Bone marrow (tissue), 2 donors: ENCODE measurements at places on chromosomes 1 and 21.
A peak's percentile ranks its signal among the peaks of the same experiment; 100 is the strongest.

DNA sequence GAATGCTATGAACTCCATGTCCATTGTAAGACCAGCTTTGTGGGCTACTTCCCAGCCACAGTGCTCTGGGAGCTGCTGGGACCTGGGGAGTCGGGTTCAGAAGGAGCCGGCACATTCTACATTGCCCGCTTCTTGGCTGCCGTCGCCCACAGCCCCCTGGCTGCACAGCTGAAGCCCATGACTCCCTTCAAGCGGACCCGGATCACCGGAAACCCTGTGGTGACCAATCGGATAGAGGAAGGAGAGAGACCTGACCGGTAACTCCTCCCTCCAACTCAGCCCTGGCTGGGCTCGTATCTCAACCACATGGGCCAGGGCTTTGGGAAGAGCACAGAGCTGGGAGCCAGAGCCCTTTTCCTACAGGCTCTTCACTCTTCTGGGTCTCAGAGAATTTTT lies 15.4 kb downstream of the MOV10 start:
- DNase-seq = no peak

GRCh38 chr1:226638608-226639007 lies 90.0 kb downstream of the STUM start:
- no peak for DNase-seq

DNA sequence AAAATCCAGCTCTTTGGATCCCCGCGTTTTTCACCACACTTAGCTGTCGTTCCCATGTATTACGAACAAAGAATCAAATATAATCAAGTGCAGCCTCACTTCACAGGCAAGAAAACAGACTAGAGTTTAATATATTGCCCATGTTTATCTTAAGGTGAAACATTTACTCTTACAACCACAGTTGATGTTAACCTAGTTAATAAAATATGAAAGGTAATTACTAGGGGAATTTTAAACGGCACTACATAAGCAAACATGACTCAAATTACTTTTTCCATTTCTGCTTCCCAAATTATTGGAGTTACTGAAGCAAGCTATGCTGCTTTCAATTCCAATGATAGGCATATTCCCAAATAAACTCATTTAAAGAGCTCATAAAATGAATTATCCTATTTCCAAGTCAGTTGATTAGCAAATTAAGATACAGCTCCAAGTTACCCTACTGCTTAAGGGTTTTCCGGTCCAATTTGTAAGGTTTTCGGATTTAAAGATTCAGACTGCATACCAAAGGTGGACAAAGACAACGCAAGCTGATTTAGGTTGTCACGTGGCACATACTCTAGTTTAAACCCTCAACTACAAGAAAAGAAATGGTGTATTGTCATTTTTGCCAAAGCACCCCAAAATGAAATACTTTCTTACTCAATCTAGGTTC lies 5.9 kb downstream of the COX20 start:
- DNase-seq = no peak

DNA sequence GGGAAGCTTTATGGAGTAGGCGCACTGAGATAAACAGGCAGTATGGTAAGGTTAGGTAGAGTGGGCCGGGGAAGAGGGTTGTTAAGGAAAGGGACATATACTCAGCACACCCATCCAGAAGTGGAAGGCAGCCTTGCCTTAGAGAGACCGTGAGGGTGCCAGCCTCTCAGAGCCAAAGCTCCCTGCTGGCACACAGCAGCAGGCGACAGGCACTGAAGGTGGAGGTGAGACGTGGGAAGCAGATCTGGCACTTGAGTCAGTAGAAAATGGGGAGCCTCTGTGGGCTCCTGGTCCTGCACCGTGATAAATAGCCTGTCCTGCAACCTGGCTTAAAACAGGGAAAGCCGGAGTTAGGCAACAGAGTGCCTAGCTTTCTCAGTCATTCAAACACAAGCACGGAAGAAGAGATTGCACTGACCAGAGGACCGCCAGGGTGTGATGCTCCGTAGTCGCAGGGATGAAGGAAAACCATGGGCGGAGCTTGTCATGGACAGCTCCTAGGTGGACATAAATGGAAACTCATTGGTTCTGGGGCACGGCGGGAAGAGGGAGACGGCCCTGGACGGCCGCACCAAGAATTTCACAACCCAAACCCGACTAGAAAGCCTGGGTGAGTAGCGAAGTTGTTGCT lies 15.5 kb downstream of the KCNK1 start:
- no peak for DNase-seq

DNA sequence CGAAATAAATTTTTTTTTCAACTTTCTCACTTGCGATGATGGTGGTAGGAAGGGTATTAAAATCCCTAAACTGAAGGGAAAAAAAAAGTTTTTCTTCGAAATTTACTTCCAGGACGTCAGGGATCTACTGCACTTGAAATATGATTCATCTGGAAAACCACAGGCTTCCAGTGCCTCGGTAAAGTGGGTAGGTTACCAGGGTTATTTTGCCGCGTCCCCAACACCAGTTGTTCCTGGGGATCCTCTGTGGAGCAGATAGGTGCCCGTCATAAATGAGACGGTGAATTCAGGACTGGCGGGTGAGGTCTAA lies 773 bp downstream of the RABIF start:
- no peak for DNase-seq

DNA sequence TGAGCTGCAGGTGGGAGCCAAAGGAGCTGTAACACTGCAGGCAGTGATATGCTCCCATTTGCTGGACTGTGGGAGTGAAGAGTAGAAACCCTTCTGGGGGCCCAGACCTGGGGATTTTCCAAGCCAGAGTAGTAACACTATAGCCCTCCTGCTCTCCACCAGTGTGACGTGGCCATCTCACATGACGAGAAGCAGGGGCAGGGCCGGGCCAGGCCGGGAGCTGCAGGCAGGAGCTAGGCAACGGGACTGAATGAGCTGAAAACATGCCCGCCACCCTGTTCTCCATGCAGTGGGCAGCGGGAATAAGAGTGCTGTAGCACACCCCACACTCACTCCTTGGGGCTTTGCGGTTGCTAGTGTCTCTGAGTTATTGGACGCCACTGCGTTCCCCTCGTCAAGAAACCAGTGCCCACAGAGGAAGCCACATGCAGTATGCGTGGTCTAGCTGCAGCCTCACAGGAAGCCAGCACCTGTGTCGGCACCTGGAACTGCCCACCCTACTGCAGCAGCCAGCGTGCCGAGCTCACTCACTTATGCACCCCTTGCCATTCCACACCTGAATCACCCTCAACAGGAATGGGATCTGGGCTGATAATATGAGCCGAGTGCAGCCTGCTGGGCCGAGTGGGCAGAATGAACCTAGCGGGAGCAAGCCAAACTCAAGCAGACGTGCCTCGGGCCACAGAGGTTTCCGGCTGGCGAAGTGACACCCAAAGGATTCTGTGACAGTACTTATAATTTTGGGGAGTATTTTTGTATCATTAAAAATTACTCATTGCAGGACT lies 1389.6 kb downstream of the KCNT2 start:
- DNase-seq = no peak

DNA sequence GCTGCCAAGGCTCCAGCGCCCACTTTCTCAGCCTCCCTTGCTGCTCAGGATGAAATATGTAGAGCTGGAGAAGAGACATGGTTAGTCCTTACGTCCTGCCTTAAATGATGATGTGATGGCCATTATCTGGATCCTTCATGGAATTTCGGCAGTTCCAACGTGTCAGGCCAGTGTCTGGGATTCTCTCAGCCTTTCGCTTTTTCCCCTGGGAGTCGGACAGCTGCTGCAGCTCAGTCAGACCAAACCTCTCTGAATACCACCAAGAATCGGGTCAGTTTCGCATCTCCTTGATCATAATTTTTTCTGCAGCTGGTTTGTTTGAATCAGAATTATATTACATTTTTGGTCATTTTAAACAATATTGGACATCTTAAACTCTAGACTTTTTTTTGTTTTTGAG lies 22.3 kb upstream of the KLHDC8A start:
- DNase-seq = no peak

DNA sequence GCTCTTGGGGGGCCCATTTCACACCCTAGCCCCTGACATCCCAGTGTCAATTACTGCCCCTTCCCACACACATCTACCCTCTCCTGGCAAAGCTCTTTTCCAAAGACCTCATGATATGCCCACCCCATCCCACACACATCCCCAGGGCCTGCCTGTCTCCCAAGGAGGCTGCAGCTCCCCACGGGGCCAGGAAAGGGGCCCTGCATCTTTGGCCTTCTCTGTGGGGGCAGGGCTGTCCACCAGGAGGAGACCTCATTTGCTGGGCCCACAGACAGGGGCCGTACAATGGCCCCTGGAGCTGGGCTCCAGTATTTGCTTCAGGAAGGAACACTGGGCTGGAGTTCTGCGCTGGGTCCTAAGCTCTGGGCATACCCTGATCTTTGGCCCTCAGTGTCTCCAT lies 65.6 kb upstream of the RUNX3 start:
- DNase-seq = no peak

DNA sequence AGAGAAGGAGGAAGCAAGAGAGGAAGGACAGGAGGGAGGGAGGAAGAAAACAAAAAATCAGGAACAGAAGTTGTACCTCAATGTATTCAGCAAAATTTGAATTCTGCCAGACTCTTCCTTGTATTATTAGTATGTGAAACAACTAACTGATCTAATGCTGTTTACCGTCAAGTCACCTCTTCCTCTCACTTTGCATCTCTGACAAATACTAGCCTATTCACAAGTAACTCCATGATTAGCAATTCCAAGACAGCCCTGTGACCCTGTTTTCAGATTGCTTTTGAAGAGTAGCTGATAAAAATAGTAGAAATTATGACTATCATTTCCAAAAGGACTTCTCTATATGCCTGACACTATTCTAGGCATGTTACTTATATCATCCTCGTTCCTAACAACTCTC lies 445.4 kb downstream of the NEGR1 start:
- DNase-seq = no peak

DNA sequence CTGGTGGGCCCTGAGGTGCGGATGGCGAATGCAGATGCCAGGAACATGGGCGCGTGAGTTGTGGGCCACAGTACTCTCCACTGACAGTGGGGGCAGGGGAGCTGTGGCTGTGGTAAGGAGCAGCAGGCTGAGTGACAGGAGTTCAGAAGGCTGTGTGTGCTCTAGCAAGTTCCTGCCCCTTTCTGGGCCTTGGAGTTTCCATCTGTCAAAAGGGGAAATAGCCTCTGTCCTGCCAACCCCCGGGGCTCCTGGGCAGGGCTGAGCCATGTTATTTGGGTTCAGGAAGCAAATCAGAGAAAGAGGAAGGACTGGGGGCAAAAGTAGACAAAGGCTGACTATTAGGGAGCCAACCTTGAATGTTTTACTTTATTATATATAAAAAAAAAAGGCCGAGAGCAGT lies 19.5 kb upstream of the MFN2 start:
- DNase-seq = peak; percentile 50

- no peak for DNase-seq
Observed at GRCh38 chr1:84107955-84108354, 36.1 kb upstream of the PRKACB start.

- DNase-seq = no peak
Observed at GRCh38 chr1:86913399-86913895, 479 bp downstream of the SELENOF start.

DNA sequence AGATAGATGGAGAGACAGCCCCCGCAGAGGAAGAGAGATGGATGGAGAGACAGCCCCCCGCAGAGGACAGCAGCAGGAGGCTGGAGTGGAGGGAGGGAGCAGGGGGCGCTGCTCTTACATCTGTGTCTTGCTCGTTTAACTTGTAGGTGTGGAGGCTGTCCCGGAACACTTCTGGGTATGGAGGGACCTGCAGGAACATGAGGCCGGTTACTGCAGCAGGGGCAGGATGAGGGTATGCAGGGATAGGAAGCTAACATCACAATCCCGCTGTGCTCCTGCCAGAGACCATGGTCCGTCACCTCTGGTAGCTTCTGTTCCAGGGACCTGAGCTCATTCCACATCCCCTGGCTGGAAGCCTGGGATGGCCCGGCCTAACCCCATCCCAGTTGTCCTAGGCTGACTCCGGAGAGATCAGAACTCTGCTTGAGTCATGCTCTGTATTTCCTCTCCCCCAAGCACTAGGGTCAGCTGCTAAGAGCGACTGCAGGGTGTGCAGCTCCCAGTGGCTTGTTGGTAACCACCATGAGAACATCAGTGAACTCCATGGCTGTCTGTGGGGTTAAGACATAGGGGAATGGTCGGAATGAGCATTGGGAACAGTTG lies 36.7 kb upstream of the GOLT1A start:
- DNase-seq = no peak

DNA sequence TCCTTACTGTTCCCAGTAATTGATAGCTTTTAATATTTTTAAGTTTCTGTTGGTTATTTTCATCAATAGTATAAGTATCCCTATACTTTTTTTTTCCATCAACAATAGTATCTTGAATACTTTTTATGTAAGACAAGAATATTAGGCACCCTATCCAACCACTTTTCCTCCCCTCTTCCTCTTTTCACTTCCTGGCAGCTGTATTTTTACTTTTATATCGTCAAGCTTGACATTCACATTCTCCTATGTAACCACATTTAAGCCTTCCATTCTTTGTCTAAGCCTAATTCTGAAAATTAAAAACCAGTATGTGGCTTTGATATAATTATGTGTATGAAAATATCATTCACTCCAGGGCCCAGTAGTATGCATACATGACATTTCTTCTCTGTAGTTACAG lies 9.3 kb downstream of the TMEM39B start:
- peak; percentile 50 for DNase-seq

DNA sequence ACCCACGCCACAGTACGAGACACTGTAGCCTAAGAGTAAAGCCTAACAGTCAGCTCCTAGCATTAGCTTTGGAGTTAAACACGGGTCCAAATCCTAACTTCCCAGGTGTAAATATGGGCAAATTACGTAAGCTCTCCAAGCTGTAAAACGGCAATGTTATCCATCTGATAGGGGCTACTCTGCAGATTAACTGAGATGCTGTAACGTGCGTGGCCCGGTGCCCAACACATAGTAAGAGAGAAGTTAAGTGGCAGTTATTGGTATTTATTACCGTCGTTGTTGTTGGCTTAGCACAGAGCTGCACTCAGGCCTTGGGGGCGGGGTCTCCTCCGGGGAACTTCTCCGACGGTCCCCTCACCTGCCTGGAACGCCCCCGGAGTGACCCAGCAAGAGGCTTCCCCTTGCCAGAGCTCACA lies 457 bp downstream of the TRAPPC3 start:
- no peak for DNase-seq

DNA sequence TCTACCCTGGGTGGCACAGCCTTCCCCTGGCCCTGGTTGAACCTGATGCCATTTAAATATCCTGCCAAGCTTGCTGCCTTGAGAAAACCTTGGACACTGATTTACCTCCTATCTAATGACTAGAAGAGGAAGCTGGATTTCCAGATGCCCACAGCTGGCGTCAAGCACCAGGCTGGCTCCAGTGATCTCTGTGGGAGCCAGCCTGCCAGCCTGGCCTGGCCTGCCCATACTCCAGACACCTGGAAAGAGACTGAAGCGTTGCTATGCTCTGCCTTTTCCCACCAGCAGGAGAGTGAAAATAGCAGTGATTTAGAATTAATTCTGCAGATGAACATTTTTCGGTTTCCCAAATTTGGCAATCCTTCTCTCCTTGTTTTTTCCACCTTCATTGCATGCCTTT lies 11.5 kb upstream of the EIF4G3 start:
- no peak for DNase-seq
